NCI-H774 (cell line): ENCODE measurements at places on chromosomes 12 and 14.

GRCh38 chr14:102775855-102776760, 1.1 kb upstream of the TRAF3 start:
- no peak for DNase-seq

GRCh38 chr12:73719223-73719622, 818.4 kb upstream of the ATXN7L3B start:
- no peak for DNase-seq

DNA sequence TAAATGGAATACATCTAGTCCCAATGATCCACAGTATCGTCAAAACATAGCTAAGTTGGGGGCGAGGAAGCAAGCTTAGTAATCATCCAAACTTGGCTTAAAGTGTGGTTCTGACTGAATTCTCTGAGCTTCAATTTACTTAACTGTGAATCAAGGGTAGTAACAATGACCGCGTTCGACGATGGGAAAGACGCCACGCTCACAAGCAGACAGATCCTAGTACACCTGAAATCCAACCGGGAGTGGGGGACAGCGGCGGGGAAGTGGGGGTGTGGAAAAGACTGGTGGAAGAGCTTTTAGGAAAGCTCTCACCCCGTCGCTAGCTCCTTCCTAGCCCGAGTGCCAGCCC, 433 bp downstream of the COX16 start:
- DNase-seq: no peak

GRCh38 chr12:93333828-93334227, 43.9 kb upstream of the NUDT4 start:
- DNase-seq: no peak

- DNase-seq: no peak
Observed at GRCh38 chr14:74503291-74503937, 9.8 kb downstream of the ISCA2 start.

DNA sequence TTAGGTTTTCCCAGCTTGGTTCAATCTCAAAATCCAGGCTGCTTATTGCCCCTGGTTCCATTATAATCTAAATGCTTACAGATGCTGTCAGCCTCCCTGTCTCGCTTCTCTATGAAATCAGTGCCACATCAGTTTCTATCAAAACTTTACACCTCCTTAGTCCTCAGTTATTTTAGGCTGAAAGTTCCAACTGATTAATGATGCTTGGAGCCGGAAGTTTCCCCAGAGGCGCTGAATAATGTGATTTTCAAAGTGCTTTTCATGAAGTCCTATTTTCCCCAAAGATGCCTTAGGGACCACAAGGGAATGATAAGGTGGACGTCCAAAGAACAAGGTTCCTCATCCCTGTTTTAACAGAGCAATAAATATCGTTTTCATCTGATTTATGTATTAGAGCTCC, 262.4 kb upstream of the RMST start:
- no peak for DNase-seq

- DNase-seq: no peak
Observed at GRCh38 chr12:99392091-99392850, 255.3 kb upstream of the GARIN6 start.

- DNase-seq: no peak
Observed at GRCh38 chr12:16437281-16437816, 89.9 kb downstream of the MGST1 start.

- no peak for DNase-seq
Observed at GRCh38 chr14:76343386-76343785, 32.6 kb upstream of the ESRRB start.

- DNase-seq: peak; percentile 53
Observed at GRCh38 chr12:19744705-19745218, 305.5 kb downstream of the AEBP2 start.

- DNase-seq: no peak
Observed at GRCh38 chr14:92581206-92581605, 67.6 kb downstream of the RIN3 start.

- DNase-seq: no peak
Observed at GRCh38 chr12:28209782-28210181, 19.5 kb downstream of the CCDC91 start.

DNA sequence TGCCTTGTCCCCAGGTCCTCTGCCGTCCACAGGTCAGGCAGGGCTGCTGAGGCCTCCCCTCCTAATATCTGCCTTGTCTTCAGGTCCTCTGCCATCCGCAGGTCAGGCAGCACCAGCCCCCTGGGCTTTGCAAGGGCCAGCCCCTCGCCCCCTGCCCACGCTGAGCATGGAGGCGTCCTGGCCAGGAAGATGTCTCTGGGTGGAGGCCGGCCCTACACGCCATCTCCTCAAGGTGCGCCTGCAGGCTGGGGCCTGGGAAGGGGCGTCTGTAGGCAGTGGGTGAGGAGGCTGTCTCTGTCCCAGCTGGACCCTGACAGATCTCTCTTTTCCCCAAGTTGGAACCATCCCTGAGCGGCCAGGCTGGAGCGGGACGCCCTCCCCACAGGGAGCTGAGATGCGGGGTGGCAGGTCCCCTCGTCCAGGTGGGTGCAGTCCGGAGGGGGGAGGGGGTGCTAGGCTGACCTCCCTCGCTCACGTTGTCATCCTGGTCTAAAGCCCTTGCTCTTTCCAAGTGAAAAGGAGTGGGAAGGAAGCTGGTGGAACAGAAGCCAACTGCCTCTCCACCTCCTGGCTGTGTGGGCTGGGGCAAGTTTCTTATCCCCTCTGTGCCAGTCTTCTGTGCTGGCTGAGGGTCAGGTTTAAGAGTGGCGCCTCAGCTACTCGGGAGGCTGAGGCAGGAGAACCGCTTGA, 13.9 kb upstream of the PUS1 start:
- no peak for DNase-seq

GRCh38 chr14:71140157-71140556, 232.9 kb downstream of the PCNX1 start:
- no peak for DNase-seq

DNA sequence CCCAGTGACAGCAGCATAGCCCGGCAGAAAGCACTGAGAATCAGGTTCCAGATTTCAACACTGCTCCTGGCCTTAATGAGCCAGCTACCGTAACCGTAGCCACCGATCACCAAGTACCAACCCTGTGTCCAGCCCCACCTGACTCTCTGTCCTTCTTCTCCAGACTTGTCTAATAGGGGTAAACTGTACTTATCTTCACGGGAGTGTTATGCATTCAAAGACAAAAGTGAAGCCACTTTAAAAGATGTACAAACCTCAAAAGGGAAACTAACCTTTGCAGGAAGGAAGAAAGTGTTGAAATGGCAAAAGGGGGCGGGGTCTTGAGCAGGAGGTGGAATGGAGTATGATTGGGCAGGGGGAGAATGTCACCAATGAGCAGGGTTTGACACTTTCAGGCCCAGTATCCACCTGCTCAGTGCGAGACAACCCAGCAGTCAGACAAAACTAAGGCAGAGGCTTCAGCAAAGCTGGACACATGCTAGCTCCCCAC, 226.1 kb downstream of the CHST11 start:
- DNase-seq: no peak

GRCh38 chr12:44507461-44507860, 368.7 kb downstream of the NELL2 start:
- DNase-seq: no peak

- DNase-seq: no peak
Observed at GRCh38 chr12:54479421-54479820, 6.0 kb upstream of the GTSF1 start.

DNA sequence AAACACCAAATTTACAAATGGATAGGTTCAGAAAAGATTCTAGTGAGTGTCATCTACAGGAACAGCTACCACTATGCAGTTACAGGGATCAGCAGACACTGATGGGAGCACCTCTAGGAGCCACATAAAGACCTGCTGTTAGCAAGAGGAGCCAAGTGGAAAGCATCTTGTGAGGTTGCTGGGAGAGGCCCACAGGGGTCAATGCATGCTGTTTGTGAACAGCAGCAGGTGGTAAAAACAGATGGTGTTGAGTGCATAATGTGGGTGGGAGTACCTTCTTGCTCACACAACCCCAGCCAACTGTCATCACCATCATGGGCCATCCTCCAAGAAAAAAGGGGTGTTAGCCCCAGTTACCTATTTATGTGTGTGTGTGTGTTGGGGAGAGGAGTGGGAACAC, 215.2 kb upstream of the SSTR1 start:
- no peak for DNase-seq

- DNase-seq: no peak
Observed at GRCh38 chr12:67666605-67667004, 18.1 kb downstream of the DYRK2 start.

- no peak for DNase-seq
Observed at GRCh38 chr12:67665679-67666078, 17.1 kb downstream of the DYRK2 start.

- no peak for DNase-seq
Observed at GRCh38 chr14:37587131-37587803, 7.8 kb downstream of the FOXA1 start.

DNA sequence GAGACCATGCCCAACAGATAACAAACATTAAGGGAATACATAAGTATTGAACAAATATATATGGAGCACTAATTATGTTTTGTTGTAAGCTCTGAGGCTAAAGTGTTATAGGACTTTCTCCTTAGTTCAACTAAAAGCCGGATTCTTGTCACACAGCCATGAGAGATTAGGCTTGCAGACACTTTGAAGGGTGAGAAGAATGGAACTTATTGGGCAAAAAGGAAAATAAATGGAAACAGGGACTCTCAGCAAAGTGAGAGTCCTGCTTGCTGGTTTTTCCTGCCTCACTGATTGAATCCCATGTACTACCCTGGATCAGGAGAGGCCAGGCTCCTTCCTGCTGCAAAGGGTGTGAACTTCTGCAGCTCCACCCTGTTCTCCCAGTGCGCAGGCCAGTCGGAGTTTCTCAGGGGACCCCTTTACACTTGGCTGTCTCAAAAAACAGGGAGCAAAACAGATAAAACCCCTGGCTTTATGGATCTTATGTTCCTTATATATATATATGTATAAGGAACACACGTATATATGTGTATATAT, 77.1 kb upstream of the FUT8 start:
- no peak for DNase-seq

- no peak for DNase-seq
Observed at GRCh38 chr14:22482085-22482694, 106.8 kb downstream of the DAD1 start.
